ENCODE measurements at places on chromosomes 7 and 10.

DNA sequence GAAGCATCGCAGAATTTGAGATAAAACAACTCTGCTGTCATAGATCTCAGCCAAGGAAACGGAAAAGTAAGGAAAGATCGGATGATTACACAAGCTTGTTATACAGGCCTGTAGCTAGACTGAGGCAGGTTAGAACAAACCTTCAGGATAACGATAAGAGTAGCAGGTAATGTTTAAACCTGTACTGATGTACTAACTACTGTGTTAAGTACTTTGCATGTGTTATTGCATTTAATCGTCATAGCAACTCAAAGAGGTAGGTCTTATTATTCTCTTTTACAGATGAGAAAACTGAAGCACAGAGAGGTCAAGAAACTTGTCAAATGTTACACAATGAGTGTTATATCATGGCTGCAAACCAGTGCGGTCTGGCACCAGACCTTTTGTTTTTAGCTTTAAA, 352.5 kb downstream of the GPAM start:
- DNase-seq, result no peak

DNA sequence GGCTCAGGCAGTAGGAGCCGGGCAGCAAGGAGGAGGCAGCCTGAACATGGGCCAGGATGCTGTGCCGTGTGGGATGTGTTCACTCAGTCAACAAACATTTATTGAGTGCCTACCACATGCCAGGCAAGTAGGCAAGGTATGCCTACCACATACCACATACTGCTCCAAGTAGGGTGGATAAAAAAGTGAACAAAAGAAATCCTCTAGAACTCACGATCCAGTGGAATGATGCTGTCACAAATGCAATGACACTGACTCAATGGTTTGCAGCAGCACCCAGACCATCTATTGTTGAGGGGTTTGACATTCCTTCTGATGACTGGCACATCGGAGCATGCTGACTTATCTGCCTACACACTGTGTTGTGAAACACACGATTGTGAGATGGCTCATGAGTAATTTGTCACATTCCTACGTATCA, 413.5 kb downstream of the NRG3 start:
- DNase-seq, result no peak

- DNase-seq, result no peak
Measured at GRCh38 chr7:24727154-24728120, 29.8 kb downstream of the GSDME start.

GRCh38 chr7:99618726-99619125, 2.0 kb downstream of the ZSCAN25 start:
- no peak for DNase-seq

- DNase-seq, result no peak
Measured at GRCh38 chr7:133940368-133940767, 186.8 kb upstream of the LRGUK start.

DNA sequence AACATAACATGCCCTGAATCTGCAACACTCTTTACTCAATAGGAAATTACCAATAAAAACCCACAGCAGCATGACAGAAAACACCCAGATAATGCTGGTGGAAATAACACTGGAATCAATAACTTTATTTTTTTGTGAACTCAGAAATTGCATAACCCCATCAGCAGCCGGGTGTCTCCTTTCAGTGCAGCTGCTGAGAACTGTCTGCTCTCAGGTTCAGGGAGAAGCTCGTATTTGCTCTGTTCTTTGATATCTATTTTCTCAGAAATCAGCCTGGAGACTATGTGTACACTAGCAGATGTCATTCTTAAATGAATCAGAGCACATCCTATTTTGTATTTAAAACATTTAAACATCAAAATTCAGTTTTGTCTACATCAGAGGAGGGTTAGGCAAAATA, 506.0 kb downstream of the POM121L12 start:
- no peak for DNase-seq

DNA sequence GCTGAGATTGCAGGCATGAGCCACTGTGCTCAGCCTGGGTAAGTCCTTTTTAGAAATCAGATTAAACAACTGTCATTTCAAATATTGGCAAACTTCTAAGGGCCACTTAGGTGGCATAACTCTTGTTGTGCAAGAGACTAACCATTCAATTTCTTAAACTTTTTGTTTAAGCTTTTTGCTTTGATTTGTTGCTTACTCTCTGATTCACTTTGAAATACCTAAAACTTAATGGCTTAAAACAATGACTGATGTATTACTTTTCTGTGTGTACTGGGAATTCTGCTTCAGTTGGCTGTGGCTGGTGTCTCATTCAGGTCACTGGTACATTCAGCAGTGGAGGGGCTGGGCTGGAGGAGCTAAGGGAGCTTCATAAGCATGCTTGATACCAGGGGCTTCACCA, 28.9 kb downstream of the ZNF25 start:
- no peak for DNase-seq

- DNase-seq, result no peak
Measured at GRCh38 chr10:127351542-127351941, 155.2 kb upstream of the INSYN2A start.

GRCh38 chr7:1210979-1211608, 21.6 kb upstream of the UNCX start:
- no peak for DNase-seq

GRCh38 chr10:28838908-28839307, 161.6 kb downstream of the BAMBI start:
- no peak for DNase-seq

DNA sequence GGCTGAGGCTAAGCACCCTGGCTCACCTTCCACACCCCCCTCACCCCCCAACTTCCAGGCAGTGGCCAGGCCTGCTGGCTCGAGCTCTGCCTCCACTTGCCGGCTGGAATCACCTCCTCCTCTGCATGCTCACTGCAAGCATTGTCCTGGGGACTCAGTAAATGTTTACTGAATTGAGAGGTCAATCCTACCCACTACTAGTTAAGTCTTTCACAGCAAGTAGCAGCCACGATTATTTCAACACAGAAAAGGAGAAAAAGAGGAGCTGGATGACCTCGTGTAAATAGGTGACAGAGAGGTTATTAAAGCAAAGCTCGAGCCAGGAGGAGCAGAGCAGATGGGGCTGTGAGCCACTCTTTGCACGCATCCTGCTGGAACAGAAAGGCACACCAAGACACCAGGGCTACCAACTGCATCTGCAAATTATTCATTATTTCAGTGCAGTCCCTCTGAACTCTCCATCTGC, 32.1 kb downstream of the HIPK2 start:
- DNase-seq, result no peak

GRCh38 chr7:1555813-1556543, at the start of gene TMEM184A:
Gene TMEM184A, minus strand, starts transcription at chr7:1556205. Its CDS starts 721 bp downstream, at chr7:1555484.
- peak; percentile 36 for DNase-seq

- DNase-seq, result no peak
Measured at GRCh38 chr7:84637568-84638338, 443.2 kb upstream of the SEMA3A start.

Data from activated naive CD4-positive, alpha-beta T cell treated with Interleukin-2 at 50 U/mL for 16 hours (primary cell).